Neural crest cell (in vitro differentiated cells): ENCODE measurements at places on chromosomes 3 and 15. TPM values are rescaled to one million over a fixed set of nuclear protein-coding genes. Genes with fewer than 3 reads are reported as not detected.

- DNase-seq, result peak; percentile 70
- H3K27ac ChIP-seq, result peak overlapping the region; percentile 76
- H3K36me3 ChIP-seq, result peaks cover 8% of the 10 kb centered on the region
- H3K4me1 ChIP-seq, result peaks cover 33% of the 10 kb centered on the region
Measured at GRCh38 chr3:62318752-62319569, 54.4 kb downstream of the FEZF2 start.

DNA sequence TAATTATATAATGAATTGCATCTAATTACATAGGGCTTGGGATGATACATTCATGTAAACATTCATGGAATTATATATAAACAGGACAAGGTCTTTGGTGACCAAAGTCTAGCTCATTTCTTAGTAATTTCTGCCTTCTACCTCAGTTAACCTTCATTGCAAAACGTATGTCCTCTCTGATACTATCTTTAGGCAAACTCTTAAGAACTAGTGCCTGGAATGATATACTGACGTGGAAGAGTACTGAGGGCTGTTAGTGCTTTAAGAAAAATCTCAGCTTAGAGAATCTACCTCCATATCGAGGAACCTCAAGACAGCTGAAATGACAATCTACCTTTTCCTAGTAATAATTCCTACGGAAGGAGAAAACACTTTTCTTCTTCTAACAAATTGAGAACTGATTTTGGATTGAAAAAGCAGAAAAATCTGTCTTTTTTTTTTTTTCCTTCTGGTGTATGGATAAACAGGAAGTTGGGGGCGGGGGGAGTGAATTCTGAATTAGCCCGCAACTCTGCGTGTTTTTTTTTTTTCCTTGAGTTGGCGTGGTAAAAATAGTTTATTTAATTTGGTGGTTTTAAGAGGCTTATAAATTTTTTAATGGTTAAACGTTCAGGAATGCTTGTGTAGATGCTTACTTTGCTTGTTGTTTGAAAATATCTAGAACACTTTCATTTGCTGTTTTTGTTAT lies 43.2 kb downstream of the RARB start:
- no peaks in the 10 kb centered on the region for H3K27me3 ChIP-seq
- peak overlapping the region; percentile 81 for H3K27ac ChIP-seq
- H3K4me1 ChIP-seq, result peaks cover 40% of the 10 kb centered on the region
- DNase-seq, result no peak
- H3K4me3 ChIP-seq, result peak overlapping the region; percentile 35

DNA sequence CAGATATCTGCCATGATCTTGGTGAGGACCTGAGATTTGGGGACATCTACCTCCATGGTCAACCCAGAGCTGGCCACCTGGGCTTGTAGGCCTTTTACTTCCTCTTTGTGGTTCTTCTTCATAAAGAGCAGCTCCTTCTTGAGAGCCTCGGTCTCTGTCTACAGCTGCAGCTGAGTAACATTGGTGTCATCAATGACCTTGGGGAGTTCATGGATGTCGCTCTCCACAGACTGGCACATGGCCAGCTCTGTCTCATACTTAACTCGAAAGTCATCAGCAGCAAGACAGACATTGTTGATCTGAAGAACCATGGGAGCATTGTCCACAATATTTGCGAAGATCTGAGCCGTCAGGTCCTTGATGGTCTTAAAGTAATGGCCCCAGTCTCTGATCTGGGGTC lies 15.7 kb upstream of the RASA2 start:
- no peaks in the 10 kb centered on the region for H3K27me3 ChIP-seq
- H3K27ac ChIP-seq, result no peak overlapping the region
- H3K4me1 ChIP-seq, result no peaks in the 10 kb centered on the region
- H3K36me3 ChIP-seq, result peaks cover 7% of the 10 kb centered on the region
- DNase-seq, result no peak

DNA sequence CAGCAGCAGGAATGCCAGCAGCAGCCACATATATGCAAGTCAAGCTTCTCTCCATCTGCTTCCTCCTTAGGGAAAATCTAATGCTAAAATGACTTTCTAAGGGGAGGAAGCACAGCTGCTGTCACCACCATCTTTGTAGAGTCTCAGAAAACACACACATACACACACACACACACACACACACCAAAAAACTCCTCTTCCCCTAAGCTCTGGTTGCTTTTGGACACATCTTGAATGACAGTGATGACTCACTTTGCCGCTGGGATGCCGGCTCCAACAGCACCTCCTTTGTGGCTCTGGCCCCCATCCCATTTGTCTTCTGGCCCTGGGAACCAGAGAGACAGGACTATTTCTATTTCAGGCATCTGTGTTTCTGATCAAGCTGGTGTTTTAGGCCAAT lies 124.8 kb upstream of the GOLIM4 start:
- H3K27ac ChIP-seq, result no peak overlapping the region
- no peak overlapping the region for H3K4me3 ChIP-seq
- no peaks in the 10 kb centered on the region for H3K27me3 ChIP-seq

DNA sequence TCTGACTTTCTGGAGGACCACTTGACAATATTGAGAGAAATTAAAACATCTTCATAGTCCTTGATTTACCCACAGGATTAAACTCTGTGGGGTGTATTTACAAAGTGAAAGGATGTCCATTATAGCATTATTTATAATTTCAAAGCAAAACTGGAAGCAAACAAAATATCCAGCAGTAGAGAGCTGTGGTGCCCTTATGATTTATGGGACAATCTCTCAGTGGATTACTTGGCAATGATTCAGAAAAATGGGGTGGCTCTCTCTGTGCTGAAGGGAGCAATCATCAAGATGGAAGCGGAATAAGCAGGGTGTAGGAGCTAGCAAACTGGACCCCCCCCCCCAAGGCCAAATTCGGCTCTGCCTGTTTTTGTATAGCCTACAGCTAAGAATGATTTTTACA lies 9.0 kb downstream of the PPCDC start:
- peaks cover 8% of the 10 kb centered on the region for H3K36me3 ChIP-seq
- no peak for DNase-seq
- H3K4me3 ChIP-seq, result no peak overlapping the region
- H3K27ac ChIP-seq, result no peak overlapping the region
- H3K27me3 ChIP-seq, result no peaks in the 10 kb centered on the region

PRR20G gene
- not detected in 2 replicates for total RNA-seq

DNA sequence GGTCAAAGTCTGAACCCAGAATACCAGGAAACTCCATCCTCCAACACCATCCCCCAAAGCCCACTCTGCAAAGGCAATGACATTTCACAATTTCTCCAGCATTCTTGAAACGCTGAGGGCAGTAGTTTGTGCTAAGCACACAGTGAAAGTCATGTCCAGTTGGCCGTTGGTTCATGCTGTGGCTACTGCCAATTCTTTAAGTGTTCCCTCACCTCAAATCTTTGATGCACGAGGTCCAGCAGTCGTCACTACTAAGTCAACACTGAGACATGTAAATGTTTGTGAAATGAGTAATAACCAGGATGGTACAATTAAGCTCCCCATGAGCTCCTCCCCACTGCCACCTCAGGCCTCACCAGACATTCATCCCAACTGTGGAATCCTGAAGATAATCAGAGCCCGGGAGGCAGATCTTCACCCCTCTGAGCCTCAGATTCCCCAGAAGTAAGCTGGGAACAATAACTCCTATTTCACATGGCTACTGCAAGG lies 7.0 kb downstream of the SUCLG2 start:
- H3K4me3 ChIP-seq, result no peak overlapping the region
- H3K27me3 ChIP-seq, result no peaks in the 10 kb centered on the region
- H3K27ac ChIP-seq, result no peak overlapping the region

- no peak overlapping the region for H3K4me3 ChIP-seq
- peaks cover 6% of the 10 kb centered on the region for H3K4me1 ChIP-seq
- no peaks in the 10 kb centered on the region for H3K36me3 ChIP-seq
Measured at GRCh38 chr3:160454995-160455394, 5.4 kb upstream of the TRIM59 start.

DNA sequence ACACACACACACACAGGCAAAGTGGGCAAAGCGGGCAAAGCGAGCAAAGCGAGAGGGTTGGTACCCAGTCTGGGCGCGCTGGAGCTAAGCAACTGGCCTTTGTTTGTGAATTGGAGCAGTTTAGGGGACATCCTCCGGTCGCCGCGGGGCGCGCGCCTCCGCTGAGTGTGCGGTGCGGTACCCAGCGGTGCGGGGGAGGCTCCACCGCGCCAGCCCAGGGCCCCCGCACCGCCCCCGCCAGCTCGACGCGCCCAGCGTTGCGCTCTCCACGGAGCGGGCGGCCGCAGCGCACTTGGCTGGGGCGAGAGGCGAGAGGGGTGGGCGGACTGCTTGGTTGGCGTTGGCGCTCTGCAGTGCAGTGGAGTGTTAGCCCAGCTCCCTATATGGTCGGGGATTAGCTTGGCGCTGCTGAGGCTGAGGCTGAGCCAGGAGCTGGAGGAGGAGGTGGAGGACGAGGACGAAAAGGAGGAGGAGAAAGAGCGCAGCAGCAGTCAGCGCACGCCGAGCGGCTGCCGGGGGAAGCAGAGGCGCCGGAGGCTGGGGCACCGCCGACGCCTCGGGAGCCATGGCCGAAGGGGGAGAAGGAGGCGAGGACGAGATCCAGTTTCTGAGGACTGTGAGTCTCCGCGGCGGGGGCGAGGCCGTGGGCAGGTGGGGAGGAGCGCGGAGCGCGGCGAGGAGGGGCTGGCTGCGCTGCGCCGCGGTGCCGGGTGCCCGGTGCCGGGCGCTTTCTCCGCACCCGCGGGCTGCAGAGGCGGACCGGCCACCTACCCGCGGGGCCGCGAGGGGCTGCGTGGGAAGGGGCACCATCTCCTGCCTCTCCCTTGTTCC lies at the start of gene RYR3:
Gene RYR3 (plus strand): TSS at position 487 of the 831 bp plus-strand sequence. CDS start 79 bp downstream, at position 566.
- H3K27me3 ChIP-seq, result peaks cover 80% of the 10 kb centered on the region
- H3K36me3 ChIP-seq, result peaks cover 2% of the 10 kb centered on the region
- H3K27ac ChIP-seq, result no peak within 1 kb of the TSS
- DNase-seq, result peak; percentile 26
- H3K4me1 ChIP-seq, result peaks cover 4% of the 10 kb centered on the region
- H3K4me3 ChIP-seq, result peak within 1 kb of the TSS; percentile 91

GRCh38 chr15:56934269-56934668 lies 15.8 kb downstream of the TCF12 start:
- H3K27me3 ChIP-seq, result no peaks in the 10 kb centered on the region
- peaks cover 53% of the 10 kb centered on the region for H3K36me3 ChIP-seq
- peaks cover 25% of the 10 kb centered on the region for H3K4me1 ChIP-seq
- H3K27ac ChIP-seq, result no peak overlapping the region
- H3K4me3 ChIP-seq, result no peak overlapping the region

DNA sequence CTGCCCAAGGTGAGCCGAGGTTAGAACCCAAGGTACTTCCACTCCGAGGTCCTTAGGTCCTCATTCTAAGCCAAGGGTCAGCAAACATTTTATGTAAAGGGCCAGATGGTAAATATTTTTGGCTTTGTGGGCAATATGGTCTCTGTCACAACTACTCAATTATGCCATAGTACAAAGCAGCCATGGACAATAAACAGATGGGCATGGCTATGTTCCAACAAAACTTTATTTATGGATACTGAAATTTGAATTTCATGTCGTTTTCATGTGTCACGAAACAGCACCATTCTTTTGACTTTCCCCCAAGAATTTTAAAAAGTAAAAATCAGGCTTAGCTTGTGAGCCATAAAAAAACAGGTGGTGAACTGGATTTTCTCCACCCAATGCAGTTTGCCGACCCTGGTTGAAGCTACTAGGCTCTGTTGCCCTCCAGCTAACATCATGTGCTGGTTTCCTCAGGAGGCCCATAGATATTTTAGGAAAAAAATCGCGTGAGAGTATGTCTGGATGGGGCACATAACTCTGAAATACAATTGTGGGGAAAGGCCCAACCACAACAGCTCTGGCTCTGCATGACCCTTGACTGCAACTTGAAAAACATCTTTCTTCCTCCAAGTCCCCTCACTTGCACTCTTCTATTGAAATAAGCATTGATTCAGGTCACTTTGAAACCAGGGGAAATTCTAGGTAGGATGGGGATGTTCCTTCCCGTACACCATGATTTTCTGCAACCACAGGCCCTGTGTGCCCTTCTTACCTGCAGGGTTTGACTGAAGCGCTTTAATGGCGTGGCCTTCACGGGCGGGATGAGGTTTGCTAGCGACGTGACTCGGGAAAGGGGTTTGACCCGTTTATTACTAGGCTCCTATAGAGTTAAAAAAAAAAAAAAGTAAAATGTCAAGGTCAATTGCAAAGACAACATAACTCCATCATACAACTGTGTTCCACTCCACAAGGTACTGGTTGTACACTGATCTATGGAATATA lies 28.5 kb downstream of the ARHGEF3 start:
- no peaks in the 10 kb centered on the region for H3K36me3 ChIP-seq
- H3K27ac ChIP-seq, result no peak overlapping the region
- no peaks in the 10 kb centered on the region for H3K27me3 ChIP-seq
- H3K4me1 ChIP-seq, result peaks cover 33% of the 10 kb centered on the region
- H3K4me3 ChIP-seq, result peak overlapping the region; percentile 12
